Inflammatory macrophage (primary cell): ENCODE measurements at places on chromosomes 6 and 20.

- DNase-seq: no peak
Measured at GRCh38 chr6:126516411-126516810, 176.5 kb downstream of the CENPW start.

DNA sequence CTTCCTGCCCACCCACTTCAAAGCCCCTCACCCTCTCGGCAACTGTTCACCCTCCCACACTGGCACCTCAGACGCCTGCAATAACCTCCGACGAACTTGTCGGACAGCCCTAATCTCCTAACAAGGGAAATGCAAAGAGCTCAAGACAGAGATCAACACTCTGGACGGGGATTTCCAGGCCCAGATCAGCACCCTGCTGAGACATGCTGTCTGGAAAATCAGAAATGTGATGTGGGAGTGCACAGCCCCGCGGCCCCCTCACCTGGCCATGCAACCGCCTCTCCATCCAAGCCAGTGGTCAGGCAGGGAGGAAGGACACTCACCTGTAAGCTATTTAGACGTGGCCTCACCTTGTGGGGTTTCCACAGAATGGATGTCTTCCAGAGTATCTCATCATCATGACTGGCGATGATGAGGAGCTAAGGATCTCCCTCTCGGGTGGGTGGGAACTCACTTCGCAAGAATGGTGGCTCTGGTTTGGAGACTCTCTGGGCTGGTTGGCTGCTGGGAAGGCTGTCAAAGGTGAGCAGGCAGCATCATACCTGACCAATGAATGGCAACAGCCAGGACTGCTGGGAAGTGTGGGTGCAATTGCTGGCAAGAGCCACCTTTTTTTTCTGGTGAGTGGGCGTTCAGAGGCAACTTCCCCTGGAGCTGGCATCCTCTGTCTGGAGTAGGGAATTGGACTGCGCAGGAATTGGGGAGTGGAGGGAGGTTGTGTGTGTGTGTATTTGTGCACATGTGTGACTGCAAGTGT, 28.1 kb upstream of the ADTRP start:
- DNase-seq: no peak

DNA sequence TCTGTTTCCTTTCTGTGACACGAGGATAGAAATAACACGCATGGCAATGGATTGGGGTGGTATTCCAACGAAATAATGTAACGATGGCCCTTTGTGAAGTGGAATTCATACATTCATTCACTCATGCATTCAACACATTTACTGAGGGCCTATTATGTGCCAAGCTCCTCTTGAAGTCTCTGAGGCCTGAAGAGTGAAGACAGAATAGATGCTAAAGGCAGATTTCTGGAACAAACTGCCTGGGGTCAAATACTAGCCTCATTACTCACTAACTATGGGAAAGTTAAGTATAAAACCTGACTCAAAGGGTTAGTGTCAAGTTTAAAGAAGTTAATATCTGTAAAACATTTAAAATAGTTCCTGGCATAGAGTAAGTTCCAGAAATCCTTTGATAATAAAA, 279.6 kb upstream of the SULF2 start:
- DNase-seq: no peak

- no peak for DNase-seq
Measured at GRCh38 chr6:96917098-96917497, 7.4 kb upstream of the KLHL32 start.

DNA sequence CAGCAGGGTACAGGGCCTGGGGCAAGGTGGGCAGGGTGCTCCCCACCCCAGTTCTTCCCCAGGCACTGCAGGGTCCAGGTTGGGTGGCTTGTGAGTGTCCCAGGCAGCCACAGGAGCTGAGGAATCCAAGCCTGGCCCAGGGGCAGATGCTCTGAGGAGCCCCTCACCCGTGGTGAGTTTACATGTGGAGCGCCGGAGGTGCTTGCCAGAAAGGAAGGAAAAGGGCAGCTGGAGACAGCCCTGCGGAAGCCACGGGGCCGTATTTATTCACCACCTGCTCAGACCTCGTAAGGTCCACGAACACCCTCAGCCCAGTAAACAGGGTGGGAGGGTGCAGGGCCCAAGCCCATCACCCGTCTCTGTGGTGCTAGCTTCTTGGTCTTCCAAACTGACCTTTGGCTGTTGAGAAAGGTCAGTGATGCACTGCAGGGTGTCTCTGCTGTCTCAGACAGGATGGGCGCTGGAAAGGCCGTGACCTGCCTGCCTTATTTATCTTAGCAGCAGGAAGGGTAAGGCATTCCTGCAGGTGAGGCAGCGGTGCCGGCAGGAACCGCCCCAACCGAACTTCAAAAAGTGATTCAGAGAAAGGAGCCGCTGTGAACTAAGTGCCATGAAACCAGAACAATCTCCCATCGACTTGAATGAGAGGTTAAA, 4.0 kb upstream of the FRMD1 start:
- no peak for DNase-seq

DNA sequence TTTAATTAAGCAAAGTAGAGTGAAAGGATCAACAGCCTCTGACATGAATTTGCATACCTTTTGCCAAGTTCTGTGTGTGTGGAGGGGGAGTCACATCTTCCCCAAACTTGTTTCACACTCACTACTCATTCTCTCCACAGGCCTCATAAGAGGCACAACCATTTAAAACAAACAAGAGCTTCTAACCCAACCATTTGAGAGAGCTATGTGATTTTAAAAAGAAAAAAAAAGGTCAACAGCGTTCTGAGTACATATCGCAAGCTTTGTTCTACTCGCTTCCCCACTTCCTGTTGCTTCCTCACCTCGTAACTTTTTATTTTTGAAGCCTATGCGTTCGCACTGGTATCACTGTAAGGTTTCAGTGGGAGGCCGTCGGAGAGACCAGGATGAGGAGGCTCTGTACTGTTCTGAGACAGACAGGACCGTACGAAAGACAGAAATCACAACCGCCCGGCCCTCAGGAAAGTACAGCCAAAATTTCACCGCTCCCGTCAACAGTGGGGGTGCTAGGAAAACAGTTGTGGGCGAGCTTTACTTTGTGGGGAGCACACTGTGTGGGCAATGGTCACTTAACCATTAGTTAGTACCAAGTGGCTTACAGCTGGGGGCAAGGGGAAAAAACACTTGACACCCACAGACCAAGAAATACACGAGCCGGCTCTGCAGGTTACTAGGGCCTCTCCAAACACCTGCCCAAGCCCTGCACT, 61.3 kb downstream of the TRERF1 start:
- DNase-seq: no peak

GRCh38 chr20:3461211-3461771, 9.5 kb upstream of the ATRN start:
- DNase-seq: no peak

GRCh38 chr20:22905658-22906057, 129.5 kb upstream of the SSTR4 start:
- DNase-seq: no peak
